ENCODE measurements at places on chromosomes 7 and 10.
A peak's percentile ranks its signal among the peaks of the same experiment; 100 is the strongest.

- DNase-seq = no peak
Observed at GRCh38 chr10:12334186-12334530, 15.2 kb upstream of the CAMK1D start.

DNA sequence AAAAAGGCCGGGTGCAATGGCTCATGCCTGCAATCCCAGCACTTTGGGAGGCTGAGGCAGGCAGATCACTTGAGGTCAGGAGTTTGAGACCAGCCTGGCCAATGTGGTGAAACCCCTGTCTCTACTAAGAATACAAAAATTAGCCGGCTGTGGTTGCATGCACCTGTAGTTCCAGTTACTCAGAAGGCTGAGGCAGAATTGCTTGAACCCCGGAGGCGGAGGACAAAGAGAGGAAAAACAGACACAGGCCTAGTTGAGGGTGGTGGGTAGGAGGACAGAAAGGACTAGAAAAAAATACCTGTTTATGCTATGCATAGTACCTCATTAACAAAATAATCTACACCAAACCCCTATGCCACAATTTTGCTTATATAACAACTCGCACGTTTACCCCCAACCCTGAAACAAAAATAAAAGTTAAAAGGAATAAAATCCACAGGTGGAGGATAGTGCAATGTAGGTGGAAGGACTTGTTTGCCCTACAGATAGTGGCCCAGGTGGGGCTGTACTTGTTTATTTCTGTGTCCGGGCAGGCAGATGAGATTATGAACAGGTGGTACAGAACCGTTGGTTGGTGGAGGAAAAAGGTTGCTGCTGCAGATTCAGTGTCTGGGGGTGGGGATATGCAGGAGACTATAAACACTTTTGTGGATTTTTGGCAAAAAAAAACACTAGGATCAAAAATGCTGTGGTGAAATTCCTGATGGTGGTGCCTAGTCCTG lies 5.1 kb downstream of the ZNF680 start:
- DNase-seq = no peak

DNA sequence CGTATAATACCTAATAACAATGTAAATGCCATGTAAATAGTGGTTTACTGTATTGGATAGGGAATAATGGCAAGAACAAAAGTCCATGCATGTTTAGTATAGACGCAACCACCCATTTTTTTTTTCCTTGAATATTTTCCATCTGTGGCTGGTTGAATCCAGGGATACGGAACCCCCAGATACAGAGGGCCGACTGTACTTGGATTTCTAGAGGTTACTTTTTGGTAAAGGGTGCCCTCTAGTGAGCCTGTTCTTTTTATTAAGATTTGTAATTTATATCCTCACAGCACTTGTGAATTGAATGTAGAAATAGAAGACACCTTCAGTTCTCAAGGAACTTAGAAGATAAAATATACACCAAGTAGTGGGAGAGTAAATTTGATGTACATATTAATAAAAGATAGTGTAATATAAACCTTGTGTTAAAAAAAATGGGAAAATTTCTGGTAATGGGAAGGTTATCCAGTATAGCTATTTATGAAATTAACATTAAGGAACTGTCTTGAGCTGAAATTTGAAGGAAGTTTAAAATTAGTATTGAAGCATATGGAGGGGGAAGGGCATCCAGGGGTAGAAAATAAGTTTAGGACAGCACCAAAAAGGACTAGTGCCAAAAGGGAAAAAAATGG lies 32.0 kb downstream of the EXOC6 start:
- DNase-seq = no peak

- no peak for DNase-seq
Observed at GRCh38 chr10:6399879-6400278, 180.2 kb downstream of the PRKCQ start.

DNA sequence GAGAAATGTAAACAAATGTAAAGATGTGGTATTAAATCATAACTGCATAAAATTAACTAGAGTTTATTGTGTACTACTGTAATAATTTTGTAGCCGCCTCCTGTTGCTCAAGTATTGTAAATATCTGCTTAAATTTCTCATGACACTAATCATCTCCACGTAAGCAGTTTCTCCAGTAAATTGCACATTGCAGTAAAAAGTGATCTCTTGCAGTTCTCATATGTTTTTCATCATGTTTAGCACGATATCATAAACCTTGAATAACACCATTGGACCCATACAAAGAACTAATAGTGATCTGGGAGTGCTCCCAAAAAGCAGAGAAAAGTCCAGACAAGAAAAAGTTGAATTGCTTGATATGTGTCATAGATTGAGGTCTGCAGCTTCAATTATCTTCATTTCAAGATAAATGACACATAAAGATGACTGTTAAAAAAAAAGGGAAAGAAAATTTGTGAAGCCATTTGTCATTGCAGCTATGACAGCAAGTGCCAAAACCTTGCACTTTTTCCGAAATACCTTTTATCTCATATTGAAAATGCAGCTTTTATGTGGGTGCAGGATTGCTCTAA lies 15.3 kb downstream of the LIPA start:
- no peak for DNase-seq

- no peak for DNase-seq
Observed at GRCh38 chr10:120583424-120584108, 126.5 kb downstream of the PLPP4 start.

GRCh38 chr10:83666762-83667161 lies 472.5 kb upstream of the GHITM start:
- DNase-seq = no peak

DNA sequence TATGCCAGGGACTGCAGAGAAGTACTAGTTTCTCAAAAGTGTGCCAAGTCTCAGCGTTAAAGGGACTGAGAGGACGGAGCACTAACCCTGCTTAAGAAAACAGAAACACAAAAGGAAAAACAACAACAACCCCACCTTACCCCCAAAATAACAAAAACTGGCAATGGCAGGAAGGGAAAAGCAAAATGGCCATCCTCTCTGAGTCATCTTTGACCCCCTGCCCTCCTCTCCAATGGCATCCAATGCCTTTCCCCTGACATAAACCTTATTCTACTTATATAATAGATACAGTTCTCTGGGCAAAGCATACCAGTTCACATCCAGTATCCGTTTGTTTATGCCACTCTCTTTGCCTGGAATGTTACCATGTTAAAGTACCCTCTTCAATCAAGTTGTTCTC lies 1.6 kb downstream of the POLR1F start:
- no peak for DNase-seq

DNA sequence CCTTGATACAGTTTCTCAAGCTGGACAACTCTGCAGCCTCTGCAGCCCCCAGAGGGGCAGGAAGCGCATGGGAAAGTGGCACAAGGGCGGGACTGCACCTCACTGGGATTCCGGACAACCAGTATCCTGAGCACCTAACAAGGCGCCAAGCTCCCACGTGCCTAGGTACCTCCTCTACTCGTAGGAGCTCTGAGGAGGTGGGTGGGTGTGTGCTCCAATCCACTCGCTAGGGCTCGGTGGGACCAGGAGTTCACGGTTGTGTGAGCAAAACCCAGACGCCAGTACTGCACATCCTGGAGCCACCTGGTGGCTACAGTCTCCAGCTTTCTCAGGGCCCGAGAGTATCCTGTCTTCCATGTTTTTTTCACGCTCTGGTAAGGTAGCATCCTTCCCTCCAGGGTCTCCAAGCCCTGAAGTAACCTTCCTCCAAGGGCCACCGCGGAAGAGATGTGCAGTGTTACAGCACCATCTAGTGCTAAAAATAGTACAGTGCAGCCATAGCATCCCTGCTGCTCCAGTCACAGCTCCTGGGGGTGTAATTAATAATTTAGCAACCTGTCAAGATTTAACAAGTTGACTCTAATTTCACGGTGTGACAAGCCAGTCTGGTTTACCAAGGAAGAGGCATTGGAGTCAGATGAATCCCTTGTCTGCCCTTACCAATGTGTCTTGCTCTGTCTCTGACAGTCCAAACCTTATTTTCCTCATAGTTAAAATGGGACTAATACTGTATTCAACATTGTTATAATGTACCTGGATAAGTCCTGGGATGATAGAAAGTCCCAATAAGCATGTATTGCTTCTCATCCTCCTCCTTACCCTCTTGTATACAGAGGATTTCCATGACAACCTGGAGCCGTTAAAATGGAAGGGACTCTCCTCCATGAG lies 70.4 kb downstream of the HERPUD2 start:
- peak; percentile 18 for DNase-seq

All from nucleus accumbens (tissue), 56 donors.